NCI-H510A treated with DMSO at 0.1 percent for 48 hours (cell line): ENCODE measurements at places on chromosomes 5 and 9.

- DNase-seq = no peak
Measured at GRCh38 chr5:134018154-134018985, 13.6 kb upstream of the VDAC1 start.

GRCh38 chr5:146043722-146044121 lies 61.7 kb downstream of the PLAC8L1 start:
- DNase-seq = no peak

GRCh38 chr9:86337469-86338108 lies 16.6 kb downstream of the TUT7 start:
- DNase-seq = no peak

GRCh38 chr5:31809050-31809870 lies 170.3 kb downstream of the PDZD2 start:
- no peak for DNase-seq

DNA sequence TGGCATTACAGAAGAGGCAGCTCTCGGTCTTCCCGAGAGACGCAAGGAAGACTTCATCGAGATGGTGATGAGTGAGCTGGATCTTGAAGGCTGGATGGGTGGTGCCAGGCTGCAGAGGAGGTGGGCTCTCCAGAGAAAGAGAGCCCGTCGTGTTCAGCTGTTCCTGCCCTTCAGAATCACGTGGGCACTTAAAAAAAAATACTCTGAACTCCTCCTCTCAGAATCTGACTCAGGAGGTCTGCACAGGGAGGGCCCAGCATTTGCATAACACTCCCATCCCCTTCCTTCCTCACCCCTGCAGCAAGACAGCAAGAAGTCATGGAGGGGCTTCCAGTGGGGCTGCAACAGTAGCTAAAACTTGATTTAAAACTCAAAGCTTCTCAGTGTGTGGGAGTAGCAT lies 203.0 kb downstream of the ATPSCKMT start:
- no peak for DNase-seq

- DNase-seq = no peak
Measured at GRCh38 chr5:45491368-45491767, 204.8 kb downstream of the HCN1 start.

DNA sequence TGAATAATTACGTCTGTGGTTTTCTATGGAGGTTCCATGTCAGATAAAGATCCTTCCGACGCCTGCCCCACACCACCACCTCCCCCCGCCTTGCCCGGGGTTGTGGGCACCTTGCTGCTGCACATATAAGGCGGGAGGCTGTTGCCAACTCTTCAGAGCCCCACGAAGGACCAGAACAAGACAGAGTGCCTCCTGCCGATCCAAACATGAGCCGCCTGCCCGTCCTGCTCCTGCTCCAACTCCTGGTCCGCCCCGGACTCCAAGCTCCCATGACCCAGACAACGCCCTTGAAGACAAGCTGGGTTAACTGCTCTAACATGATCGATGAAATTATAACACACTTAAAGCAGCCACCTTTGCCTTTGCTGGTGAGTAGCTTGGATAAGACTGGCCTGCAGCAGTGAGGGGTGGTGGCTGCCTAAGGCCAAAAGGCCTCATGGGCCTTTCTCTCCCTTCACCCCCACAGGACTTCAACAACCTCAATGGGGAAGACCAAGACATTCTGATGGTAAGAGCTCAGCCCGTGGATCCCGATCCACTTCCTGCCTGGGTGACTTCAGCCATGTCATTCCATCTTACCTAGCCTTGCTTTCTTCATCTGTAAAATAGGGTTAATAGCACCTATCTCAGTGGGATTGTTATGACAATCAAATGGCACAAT lies at the start of gene IL3:
IL3 (plus strand) TSS at position 155 of the 661 bp plus-strand sequence; CDS start at position 207, 52 bp downstream.
- no peak for DNase-seq

- DNase-seq = no peak
Measured at GRCh38 chr9:124680714-124681390, 90.3 kb downstream of the NR6A1 start.

DNA sequence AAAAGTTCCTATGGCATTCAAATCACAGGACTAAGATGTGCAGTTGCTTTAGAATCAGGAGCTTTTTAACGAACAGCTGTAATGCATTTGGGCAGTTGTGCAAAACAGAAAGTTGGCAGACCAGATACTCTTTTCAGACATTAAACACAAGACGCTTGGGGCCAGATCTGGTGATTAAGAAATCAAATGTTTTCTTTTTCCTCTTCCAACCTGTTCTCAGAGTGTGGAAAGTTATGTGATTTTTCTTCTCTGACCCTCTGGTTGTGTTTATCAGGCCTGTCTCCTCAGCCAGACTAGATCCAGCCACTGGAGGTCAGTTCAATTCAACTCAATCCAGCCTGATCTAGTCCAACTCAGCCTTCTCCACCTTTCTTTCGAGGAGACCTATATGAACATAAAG lies 298.5 kb upstream of the PCSK5 start:
- DNase-seq = no peak

DNA sequence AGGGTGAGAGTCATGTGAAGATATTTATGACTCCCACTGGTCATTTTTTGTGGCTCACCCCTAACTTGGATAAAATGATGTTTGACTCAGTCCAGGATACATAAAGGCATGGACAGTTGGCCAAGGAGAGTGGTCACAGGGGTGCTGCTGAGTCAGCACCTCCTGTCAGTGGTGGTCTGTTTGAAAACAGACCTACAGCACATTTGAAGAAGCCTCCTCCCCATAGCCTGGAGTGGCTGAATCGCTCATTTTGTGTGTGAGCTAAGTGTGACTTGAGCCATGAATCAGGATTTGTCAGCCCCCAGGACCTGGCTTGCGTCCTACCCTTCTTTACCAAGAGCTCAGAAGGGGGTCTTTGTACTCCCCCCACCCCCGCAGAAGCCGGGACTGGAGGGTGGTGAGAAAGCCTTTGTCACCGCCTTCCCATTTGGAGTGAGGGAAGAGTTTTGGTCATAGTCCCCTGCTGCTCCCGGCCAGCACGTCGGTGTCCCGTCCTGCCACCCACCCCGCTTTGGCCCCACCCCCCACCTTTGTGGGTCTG lies 35.6 kb downstream of the TRIO start:
- DNase-seq = no peak

DNA sequence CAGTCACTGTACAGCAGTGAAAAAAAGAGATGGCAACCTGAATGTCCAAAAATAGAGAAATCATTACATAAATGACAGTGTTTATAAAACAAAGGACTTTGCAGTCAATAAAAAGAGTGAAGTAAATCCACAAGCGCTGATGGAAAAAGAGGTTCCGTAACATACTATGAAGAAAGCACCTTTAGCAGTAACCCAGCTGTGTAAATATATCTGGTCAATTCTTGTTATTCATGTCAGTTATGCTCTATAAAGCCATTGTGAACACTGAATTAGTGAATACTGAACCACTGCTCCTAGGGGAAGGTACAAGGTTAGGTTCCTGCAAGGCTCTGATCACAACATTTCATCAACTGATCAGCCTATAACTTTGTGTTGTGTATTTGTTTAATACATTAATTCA lies 39.5 kb downstream of the CCNJL start:
- DNase-seq = peak; percentile 11

DNA sequence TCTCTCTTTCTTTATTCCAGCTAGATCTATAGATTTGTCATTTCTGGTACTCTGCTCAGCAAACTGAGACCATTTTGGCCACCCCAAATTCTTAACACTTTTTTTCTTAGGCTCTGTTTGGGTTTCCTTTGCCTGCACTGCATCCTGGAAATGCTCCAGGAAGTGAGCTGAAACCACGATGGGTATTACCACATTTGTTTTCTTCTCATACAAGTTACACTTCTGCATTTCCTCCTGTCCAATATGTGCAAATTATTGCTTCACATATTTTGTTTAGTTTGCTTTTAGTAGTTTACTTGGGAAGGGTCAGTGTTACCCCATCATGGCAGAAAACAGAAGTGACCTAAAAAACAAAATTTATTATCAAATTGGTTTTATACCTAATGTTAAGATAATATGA lies 498.6 kb upstream of the GRIN3A start:
- DNase-seq = no peak

- DNase-seq = no peak
Measured at GRCh38 chr9:19018201-19018600, 14.8 kb downstream of the SAXO1 start.

DNA sequence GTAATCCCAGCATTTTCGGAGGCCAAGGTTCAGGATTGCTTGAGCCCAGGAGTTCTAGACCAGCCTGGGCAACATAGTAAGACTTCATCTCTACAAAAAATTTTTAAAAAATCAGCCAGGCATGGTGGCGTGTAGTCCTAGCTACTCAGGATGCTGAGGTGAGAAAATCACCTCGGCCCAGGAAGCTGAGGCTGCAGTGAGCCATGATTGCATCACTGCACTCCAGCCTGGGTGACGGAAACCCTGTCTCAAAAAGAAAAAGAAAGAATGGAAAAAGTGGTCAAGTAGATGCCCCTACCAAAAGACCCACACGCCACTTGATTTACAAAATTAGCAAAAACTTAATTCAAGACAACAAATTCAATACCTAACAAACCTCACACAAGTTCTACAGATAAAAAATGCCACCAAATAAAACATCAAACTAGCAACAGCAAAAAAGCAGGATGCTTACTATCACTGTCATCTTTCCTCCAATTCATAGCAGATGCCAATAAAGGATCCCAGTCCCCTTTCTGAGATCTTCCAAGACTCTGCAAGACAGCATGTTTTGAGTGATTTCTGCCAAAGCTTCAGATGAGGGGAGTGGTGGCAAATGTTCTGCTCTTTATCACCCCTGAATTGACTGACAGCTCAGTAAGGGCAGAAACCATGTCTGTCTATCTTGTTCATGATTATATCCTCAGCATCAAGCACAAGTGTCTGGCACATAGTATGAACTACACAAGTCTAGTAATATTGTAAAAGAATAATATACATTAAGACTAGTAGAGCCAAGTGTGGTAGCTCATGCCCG lies 34.2 kb upstream of the TESK1 start:
- no peak for DNase-seq

- DNase-seq = no peak
Measured at GRCh38 chr5:154783774-154784460, 28.7 kb downstream of the LARP1 start.

DNA sequence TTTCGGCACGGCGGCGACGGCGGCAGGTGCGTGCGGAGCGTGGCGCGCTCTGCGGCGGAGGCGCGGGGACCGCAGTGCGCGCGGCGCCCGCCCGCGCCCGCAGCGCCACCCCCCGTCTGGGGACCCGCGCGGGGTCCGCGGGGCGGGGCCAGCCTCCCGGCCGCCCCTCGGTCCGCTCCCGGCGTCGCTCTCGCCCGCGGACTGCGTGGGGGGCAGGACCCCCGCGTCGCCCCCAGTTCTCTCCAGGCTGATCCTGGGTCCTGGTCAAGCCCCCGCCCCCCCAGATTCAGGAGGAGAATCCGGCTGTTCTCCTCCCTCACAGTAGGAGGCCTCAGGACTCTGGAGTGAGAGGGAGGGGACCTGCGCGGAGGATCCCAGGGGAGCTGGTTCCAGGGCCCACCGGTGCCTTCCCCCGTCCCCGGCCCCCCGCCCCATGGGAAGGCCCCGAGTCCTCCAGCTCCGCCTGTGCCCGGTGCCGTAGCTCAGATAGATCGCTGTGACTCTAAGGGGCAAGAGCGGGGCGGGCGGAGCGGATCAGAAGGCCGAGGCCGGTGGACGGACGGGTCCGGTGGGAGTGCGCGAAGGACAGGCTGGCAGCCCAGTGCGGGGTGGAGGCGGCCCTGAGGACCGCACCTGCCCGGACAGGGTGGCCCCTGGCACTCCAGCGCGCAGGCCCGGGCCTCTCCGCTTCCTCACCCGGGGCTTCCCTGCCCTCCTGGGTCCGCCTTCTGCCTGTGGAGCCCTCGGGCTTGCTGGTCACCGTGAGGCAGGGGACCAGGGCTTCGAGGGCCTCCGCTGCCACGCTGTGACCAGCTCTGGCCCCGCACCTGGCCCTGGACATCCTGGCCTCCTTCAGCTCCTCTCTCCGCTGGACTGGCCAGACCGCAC lies at the start of gene RNF208:
RNF208 (minus strand) TSS at position 51 of the 888 bp plus-strand sequence. CDS start 1,028 bp downstream, outside the sequence.
- peak; percentile 19 for DNase-seq

DNA sequence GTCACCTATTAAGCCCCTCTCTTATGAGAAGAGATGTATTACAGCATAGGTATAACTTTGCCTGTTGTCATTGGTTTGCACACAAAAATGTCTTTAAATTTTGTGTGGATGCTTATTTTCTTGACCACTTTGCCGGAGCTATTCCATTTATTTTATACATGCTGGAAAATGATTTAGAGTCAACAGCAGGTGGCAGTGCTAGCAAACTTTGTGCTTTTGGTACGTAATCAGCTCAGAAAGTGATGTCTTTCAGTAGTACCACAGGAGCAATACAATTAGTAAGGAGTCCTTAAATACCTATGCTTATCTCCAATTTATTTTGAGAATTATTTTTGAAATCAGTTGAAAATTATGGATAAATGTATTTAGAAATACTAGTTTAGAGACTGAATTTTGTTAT lies 19.8 kb upstream of the NUDT12 start:
- peak; percentile 69 for DNase-seq

- no peak for DNase-seq
Measured at GRCh38 chr5:13766236-13766635, 178.3 kb downstream of the DNAH5 start.

GRCh38 chr5:18159331-18159730 lies 525.1 kb downstream of the TAF11L14 start:
- DNase-seq = no peak

- DNase-seq = peak; percentile 58
Measured at GRCh38 chr9:113911850-113912557, 35.9 kb downstream of the ZNF618 start.

DNA sequence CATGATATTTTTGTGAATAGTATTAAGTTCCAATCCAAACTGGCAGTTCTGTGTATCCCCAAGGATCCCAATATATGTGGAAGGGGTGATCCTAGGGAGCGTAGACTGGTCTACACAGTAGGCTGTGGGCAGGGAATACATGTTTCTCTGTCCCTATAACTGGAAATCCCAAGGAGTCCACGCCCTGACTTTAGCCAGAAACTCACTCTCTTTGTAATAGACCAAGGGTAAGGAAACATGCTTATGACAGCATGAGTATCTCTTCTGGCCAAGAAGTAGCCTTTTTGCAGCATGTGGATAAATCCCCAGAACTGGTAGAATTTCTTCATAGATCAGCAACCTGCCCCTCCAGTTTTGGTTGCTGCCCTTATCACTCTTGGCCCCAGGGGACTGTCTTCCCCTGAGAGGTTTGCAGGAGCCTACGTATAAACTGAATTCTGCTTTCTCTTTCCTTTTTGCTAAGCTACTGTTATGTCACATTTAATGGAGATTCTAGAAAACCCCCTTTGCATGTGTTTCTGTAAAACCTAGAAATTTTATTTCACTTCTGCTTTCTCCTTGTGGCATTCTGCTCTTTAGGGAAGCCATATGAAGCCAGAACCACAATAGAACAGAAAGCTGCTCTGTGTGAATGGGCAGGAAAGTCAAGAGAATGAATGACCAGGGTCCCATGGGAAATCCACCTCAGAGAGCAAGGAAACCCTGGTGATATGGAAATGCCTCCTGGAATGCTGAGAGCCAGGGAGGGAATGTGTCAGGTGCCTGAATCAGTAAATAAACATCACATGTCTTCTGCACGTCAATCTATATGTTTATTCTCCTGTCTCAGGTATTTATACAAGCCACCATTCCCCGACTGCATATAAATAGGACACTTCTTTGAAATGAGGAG lies 3.5 kb downstream of the IFNA2 start:
- DNase-seq = no peak
